RPMI8226 (cell line): ENCODE measurements at places on chromosomes 13 and 19.

- no peak for DNase-seq
Measured at GRCh38 chr13:110479648-110480047, 81.9 kb downstream of the RAB20 start.

DNA sequence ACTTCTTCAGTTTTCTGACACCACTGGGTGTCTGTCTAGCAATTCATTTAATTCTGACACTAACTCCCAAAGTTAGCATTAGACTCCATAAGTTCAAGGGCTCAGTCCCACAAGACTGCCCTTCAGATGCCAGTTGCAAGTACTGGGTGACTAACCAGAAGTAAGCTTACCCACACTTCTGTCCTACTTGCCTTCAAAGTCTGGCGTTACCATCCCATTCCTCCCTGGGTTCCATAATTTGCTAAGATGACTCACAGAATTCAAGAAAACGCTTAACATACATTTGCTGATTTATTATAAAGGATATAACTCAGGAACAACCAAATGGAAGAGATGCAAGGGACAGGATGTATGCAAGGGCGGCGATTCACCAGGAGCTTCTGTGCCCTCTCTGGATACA is 45.5 kb upstream of the NPAS1 start:
- DNase-seq, result no peak

DNA sequence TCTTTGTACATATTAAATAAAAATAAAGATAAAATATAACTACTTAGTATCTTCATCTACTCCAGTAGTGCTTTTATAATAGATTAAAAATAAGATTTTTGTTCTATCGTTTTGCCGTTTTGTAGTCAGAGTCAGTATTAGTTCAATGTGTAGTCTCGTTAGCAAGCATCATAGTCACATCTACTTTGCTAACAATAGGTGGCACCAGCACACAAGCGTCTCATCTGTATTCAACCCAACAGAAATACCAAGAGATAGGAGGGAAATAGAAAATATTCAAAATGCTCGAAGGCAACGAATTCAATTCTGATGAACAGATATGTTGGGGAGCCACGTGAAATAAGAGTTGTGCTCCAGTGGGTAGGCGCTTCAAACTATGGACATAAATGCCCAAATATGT is 21.4 kb upstream of the MICU2 start:
- peak; percentile 59 for DNase-seq

DNA sequence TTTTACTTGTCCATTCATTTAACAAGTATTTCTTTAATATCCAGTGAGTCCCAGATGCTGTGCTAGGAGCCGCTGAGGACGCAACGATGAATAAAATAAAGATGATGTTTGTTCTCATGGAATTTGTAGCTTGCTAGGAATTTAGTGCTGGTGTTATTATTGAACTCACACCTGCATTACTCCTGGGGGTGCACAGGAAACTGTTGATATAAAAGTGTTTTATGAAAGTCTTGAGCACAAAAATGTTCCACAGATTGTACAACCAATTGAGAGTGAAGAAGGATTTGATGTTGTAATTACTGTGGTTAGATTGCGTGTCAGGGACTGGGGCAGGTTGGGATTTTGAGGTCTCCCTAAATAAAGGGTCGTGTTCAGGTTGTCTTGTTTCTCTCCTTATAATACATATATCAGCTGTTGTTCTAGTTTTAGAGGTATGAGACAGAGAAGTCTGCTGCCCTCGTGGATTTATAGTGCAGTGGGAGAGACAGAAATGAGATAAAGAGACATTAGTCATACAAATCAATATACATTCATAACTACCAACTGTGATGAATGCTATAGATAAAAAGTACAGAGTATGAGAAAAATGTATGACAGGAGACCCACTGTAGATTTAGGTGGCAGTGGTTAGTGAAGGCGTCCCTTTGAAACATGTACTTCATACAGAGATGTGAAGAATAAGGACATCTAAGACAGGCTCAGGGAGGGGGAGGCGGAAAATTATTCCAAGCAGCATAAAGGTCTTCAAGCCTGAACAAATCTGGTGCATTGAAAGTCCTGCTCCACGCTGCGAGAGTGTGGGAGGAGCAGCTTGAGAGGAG is 11.3 kb downstream of the CACNG6 start:
- DNase-seq, result no peak

DNA sequence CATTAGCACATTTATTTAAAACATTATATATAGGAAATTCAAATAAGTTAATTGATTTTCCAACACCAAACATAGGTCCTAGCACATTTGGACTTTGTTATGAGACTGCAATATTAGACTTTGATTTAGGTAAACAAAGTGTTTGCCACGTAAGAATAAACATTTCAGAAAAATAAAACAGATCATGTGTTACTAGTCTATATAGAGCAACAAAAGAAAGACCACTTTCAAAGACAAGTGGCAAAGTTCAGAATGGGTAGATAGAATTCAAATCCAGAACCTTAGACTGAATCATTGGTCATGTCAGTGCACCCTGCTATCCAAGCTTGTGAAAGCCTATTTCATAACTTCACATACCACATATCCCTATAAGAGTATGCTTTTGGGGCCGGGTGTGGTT is 66.7 kb upstream of the PRR20A start:
- no peak for DNase-seq

- no peak for DNase-seq
Measured at GRCh38 chr19:47363758-47364531, 14.8 kb downstream of the DHX34 start.

DNA sequence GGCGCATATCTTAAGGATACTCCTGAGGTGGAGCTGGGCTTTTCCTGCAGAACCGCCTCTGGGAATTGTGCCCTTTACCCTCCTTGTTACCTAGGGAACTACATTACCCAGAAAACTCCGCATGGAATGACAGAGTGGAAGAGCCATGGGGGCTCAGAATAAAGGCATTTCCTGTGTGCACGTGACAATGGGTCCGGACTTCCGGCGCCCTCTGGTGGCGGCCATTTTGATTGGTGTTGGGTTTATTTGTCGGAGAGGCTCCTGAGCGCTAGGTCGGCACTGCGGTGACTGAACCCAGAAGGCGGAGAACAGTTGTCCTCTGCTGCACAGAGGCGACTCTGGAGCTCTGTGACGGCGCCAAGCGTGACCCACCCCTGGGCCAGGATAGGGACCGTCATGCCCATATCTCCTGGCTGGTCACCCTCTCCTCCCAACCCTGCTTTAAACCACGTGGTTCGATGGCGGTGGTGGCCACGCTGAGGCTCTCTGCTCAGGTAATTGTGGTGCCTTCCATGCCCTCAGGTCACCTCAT is at the start of gene ZNF587B:
Gene ZNF587B, plus strand, starts transcription at position 229 of the 532 bp plus-strand sequence. Its CDS starts 230 bp downstream, at position 459.
- peak; percentile 15 for DNase-seq

DNA sequence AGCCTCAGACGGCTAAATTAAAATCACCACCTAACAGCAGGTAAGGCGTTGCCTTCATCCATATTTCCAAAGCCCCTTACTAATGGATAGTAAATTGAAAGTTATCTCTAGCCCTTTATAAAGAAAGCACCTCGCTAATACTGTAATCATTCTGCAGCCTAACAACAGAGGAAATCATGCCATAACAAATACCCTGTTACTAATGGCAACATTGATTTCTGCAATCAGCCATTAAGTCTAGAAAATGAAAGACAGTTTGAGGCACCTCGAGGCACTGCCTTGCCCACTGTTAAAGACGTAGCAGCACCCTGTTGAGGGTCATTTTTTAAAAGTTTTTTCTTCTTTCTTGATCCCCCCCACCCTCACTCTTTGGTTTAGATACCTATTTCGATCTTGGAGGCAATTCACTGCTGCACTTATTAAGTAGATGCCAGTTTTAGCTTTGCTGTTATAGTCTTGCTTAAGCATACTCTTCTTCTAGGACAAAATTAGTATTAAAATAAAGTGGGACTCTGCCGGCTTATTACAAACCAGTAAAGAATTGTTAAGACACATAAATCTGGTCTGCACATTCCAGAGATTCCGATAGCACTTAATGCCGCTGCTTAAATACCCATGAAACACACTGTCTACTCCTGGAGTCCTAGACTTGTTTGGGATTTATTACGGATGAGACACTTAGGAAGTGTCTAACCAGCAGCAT is 74.8 kb downstream of the ZNF536 start:
- no peak for DNase-seq

- DNase-seq, result no peak
Measured at GRCh38 chr19:30791088-30791487, 418.9 kb downstream of the ZNF536 start.

GRCh38 chr13:74574964-74575728 is 440.9 kb upstream of the KLF12 start:
- no peak for DNase-seq

- DNase-seq, result no peak
Measured at GRCh38 chr13:106350208-106350607, 185.3 kb downstream of the EFNB2 start.

GRCh38 chr19:17348700-17349099 is 11.3 kb downstream of the GTPBP3 start:
- no peak for DNase-seq

DNA sequence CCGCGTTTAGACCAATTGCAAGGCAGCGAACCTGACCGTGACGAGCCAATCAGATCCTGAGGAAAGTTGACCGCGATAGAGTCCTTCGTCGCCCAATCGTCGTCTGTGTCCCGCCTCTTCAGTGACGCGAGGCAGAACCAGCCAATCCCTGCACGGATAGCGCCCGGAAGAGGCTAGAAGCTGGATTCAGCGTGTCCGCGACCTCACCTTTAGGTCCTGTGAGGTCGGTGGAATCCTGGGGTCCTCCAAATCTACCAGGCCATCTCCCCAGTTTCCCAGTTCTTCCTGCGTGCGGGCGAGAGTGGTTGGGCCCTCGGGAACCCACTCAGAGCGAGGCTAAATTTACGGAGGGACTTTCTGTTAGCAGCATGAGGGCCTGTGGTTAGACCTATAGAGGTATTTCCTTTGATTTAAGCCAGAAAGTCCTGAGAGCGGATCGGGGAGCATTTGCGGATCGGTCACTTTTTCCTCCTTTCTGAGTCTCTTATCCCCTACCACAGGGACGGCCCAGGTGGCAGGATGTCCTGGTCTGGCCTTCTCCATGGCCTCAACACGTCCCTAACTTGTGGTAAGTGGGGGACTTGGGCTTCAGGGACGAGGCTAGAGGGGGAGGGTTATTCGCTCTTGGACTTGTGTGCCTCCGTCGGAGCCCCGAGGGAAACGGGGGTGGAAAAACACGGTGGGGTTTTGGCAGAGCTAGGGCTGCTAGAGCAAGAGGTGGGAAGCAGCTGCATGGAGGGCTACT is at the start of gene MRPS12:
Gene MRPS12, plus strand, starts transcription at position 169 of the 745 bp plus-strand sequence. Its CDS starts 351 bp downstream, at position 520.
- DNase-seq, result peak; percentile 97

- DNase-seq, result no peak
Measured at GRCh38 chr13:45084515-45084914, 35.8 kb upstream of the GTF2F2 start.

DNA sequence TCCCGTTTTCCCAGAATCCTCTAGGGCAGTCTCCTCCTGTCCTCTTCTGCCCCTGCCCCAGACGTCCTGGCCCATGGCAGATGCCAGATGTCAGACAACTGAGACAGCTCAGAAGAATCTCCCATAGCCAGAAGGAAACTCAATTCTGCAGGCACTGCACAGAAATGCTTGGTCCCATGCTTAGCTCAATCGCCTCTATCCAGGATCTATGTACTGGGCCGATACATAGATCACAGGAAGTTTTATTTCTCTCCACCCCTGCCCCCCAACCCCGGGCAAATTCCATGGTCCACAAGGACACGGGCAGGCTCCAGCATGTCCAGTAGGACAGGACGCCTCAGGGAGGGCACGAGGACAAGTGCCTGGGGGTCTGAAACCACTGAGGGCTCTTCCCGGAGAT is 4.8 kb downstream of the MBD3 start:
- DNase-seq, result no peak
